ENCODE measurements at places on chromosomes 5 and 9.
A peak's percentile ranks its signal among the peaks of the same experiment; 100 is the strongest.

DNA sequence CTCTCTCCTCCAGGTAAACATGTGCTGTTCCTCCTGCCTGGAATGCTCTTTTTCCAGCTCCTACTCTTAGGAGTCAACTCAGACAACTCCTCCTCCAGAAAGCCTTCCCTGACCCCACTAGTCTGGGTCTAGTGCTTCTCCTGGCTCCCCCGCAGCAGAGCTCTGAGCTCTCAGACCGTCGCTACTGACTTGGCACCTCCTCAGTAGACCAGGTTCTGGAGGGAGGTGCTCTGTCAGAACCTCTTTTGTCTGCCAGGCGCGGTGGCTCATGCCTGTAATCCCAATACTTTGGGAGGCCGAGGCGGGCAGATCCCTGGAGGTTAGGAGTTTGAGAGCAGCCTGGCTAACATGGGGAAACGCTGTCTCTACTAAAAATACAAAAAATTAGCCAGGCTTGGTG lies 3.4 kb downstream of the LRRC8A start:
- DNase-seq, result no peak

- peak; percentile 64 for DNase-seq
Observed at GRCh38 chr5:157994906-157995519, 136.1 kb upstream of the CLINT1 start.

DNA sequence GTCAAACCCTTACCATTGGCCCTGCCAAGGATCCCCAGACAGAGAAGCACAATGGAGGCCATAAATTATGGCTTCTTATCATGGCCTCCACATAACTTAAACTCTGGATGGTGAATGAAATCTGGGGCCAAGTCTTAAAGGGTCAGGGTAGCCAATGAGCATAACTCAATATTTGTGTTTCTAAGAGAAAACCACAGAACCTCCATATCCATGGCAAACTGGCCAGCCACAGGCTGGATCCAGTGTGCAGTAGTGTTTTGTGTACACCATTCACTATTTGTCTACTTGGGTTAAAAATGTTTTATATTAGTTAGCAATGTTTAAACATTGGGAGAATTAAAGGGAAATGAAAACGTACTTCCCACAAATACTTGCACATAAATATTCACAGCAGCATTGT lies 60.8 kb downstream of the CDO1 start:
- DNase-seq, result no peak

- no peak for DNase-seq
Observed at GRCh38 chr9:105890046-105890822, 195.9 kb downstream of the TMEM38B start.

- no peak for DNase-seq
Observed at GRCh38 chr5:11377896-11378295, 526.4 kb downstream of the CTNND2 start.

DNA sequence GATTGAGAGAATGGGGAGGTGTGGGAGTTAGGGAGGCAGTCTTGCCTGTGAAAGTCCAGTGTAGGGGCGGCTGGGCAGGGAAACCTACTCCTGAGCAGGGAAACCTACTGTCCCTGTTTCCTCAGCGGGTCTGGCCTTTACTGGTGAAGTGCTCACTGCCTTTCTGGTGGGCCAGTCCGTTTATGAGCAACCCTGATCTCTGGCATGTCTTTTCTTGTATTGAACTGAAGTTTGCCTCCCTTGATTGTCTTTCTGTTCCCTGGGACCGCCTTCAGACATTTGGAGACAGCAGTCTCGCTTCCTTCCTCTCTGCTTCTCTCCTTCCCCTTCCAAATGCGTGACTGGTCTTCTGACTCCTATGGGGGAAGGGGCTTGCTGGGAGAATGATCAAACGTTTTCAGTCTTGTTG lies 2.9 kb downstream of the SNX18 start:
- no peak for DNase-seq

All from activated CD4-positive, alpha-beta T cell treated with anti-CD3 and anti-CD28 coated beads for 48 hours (primary cell).